NCI-H2081 treated with DMSO at 0.1 percent for 48 hours (cell line): ENCODE measurements at places on chromosomes 1 and 21.

DNA sequence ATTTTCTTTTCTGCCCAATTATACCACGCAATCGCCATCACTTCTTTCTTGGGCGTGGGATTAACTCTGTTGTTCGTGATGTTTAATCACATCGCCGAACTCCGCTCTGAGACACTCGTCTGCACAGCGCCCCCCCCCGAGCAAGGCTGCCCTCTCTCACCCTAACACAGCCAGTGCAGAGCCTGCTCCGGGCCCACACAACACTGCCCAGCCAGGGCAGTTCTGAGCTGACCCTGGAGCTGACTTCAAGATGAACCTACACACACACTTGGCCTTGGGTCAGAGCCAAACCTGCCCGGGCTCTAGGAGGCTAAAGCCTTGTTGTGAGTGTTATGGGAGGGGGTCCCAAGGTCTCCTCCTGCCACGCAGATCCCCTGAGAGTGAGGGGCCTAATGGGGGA lies 64.6 kb upstream of the LRP8 start:
- no peak for DNase-seq

- no peak for DNase-seq
These were observed 6.5 kb downstream of the LGR6 start for GRCh38 chr1:202200112-202200548.

- DNase-seq, result no peak
These were observed 200.7 kb downstream of the KCNT2 start for GRCh38 chr1:196407358-196408051.

- DNase-seq, result no peak
These were observed 80.5 kb downstream of the VCAM1 start for GRCh38 chr1:100799954-100800612.

DNA sequence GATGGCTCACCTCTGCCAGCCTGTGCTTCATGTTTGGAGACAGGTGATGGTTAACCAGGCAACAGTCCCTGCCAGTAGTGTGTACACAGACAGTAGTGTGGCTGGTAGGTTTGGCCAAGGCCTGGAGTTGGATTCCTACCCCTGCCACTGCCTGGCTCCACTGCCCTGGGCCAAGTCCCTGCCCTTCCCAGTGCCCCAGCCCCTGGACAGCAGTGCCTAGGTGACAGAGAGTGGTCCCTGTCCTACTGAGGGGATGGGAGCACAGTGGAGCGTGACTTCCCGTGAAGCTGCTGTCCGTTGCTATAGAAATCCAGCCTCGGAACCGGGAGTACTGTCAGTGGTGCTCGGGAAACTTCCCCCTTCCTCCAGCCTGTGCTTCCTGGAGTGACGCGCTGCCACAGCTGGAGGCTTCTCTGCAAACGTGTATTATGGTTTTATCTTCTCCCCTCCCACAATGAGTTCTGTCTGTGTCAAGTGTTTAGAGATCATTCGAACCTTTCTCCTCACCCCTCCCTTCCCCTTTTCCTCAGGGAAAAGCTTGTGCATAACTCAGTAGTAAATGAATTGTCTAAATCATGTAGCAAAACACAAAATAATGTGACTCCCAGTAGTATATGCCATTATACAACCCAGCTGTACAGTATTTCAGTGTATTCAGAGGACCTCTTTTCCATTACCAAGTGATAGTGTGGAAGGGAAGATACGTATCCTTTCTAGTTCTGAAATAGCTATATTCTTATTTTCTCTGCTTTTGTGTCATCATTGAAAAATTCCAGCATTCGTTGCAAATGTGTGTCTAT lies 73.4 kb downstream of the GALNT2 start:
- no peak for DNase-seq

- DNase-seq, result no peak
These were observed 34.8 kb upstream of the TMPRSS2 start for GRCh38 chr21:41542727-41543126.

DNA sequence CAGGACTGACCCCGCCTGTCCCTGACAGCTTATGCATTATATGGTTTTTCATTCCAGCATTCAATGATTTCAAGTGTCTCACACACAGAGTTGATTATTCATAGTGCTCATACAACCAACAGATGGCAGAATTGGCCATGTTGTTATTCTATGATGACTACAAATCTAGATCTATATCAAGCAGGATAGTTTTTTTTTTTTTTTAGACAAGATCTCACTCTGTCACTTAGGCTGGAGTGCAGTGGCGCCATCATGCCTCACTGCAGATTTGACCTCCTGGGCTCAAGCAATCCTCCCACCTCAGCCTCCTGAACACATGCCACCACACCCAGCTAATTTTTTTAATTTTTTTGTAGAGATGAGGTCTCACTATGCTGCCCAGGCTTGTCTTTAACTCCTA lies 40.1 kb upstream of the LRRC8D start:
- no peak for DNase-seq

DNA sequence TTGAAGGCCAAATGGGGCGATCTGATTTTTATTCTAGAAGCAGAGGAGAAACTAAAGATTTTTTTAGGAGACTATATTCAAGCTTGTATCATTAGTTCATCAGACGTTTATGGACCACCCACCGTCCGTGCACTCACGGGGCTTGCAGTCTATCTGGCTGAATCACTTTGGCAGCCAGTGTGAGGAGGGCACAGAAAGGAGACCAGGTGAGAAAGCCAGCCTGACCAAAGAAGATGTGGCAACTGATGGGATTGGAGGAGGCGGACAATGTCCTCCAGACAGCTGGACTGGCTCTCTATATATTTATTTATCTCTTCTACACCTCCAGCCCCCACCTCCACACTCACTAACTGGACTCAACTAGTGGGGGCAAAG lies 822 bp upstream of the ELOVL1 start:
- DNase-seq, result no peak

GRCh38 chr1:174230399-174230798 lies 71.1 kb downstream of the RABGAP1L start:
- DNase-seq, result no peak

DNA sequence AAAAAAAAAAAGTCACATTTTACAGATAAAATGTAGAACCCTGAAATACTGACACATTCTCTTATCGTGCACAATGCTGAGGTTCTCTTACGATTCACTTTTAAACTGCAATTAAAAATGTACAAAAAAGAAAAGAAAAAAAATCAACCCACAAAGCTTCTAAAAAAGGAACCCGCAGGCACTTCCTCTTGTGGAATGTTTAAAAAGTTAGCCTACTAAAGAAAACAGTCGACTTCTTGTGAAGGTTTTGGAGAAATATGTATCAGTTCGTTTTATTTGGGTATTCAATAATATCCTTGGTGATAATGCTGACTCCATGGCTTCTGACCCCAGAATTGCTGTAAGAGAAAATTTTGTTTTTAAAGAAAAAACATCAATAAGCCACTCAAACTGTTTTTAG lies 10.2 kb downstream of the HNRNPU start:
- no peak for DNase-seq

DNA sequence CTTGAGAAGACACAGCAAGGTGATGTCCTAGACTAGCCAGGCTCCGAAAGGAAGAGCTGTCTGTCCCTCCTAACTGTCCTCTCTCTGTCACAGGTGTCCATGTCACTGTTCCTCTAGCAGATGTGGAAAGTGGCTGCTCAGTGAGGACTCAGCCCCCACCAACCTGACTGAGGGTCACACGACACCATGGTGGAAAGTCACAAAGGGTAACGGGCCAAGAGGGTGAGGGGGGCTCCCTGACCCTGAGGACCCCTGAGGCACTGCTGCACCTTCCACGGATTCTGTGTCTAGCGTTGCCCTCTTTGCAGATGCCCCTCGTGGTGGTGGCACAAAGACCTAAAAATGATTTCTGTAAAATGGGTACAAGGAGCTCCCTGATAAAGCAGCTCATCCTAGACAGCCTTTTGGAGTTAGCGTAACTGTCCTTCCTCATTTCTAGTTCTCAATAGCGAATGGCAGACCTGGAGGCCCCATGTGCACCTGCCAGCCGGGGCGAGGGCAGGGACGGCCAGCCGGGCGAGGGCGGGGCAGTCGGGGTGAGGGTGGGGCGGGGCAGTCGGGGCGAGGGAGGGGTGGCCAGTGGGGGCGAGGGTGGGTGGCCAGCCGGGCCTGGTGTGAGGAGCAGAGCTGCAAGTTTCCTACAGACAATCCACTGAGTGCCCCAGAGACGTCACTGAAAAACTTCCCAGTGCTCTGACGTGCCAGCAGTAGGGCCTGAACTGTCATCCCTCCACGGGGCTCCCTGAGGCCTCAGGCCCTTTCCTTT lies 23.4 kb downstream of the POFUT2 start:
- DNase-seq, result no peak

DNA sequence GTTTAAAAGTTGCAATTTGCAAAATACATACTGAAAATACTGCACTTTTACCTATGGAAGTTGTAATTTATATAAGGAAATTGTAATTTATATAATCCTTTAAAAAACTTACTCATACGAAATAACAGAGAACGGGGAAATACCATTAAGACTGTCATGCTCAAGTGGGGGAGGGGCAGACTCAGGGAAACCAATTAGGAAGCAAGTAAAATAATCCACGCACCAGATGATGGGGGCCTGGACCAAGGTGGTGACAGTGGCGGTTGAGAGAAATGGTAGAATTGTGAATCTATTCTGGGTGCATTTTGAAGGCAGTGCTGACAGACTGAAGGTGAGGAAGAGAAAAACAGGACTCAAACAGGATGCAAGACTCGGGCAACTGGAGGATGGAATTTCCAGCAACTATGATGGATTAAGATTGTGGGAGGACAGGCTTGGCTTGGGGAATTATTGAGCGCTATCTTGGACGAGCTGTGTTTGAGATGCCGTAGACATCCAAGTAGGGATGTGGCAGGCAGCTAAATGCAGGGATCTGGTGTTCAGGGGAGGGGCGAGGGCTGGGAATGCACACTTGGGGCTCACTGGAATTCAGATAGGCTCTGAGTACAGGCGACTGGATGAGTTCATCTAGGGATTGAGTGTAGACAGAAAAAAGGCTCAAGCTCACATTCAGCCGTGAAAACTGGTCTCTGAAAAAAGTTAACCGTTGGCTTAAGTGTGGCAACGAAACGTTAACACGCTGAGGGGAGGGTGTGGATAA lies 977 bp downstream of the LCA5L start:
- DNase-seq, result no peak

DNA sequence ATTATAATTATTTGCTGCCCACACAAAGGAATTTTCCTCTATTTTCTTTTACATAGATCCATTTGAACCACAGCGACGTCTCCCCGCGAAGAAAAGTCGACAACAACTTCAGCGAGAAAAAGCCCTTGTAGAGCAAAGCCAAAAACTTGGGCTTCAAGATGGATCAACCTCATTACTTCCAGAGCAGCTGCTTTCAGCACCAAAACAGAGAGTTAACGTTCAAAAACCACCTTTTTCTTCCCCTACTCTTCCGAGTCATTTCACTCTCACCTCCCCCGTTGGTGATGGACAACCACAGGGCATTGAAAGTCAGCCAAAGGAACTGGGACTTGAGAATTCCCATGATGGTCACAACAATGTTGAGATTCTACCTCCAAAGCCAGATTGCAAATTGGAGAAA lies 7.2 kb downstream of the GORAB start:
- DNase-seq, result no peak

GRCh38 chr1:1393428-1393827 lies 5.7 kb downstream of the CCNL2 start:
- DNase-seq, result no peak
